ENCODE measurements at places on chromosomes 2 and 18. TPM values are rescaled to one million over a fixed set of nuclear protein-coding genes. Genes with fewer than 3 reads are reported as not detected.

GRCh38 chr2:110713513-110714362 lies 18.6 kb upstream of the ACOXL start:
- H3K4me3 ChIP-seq: no peak overlapping the region
- peaks cover 20% of the 10 kb centered on the region for H3K27me3 ChIP-seq
- peaks cover 18% of the 10 kb centered on the region for H3K4me1 ChIP-seq
- H3K36me3 ChIP-seq: no peaks in the 10 kb centered on the region
- no peak for DNase-seq

GRCh38 chr2:196479350-196479749 lies 160.2 kb upstream of the CCDC150 start:
- H3K27ac ChIP-seq: no peak overlapping the region
- no peaks in the 10 kb centered on the region for H3K36me3 ChIP-seq
- no peak overlapping the region for H3K4me3 ChIP-seq
- no peaks in the 10 kb centered on the region for H3K27me3 ChIP-seq
- DNase-seq: no peak

DNA sequence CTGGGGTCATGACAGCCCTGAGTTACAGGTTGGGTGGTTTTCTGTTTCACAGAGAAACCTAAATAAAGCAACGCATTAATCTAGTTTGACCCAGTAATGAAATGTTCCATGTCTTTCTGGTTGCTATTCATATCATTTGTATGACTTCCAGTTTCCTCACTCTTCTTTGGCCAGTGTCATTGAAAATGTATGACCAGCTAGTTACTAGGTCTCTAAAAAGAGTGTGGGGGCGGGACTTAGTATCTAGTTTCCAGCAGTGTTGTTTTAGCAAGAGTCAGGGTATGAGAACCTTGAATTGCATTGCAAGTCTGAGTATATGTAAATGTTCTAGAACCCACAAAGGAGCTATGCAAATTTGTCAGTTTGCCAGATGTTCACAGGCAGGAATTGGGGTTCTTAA lies 47.7 kb downstream of the SLC9A2 start:
- no peak overlapping the region for H3K4me3 ChIP-seq
- peaks cover 11% of the 10 kb centered on the region for H3K27me3 ChIP-seq
- DNase-seq: no peak
- H3K36me3 ChIP-seq: no peaks in the 10 kb centered on the region
- H3K27ac ChIP-seq: no peak overlapping the region
- H3K4me1 ChIP-seq: no peaks in the 10 kb centered on the region

- H3K36me3 ChIP-seq: no peaks in the 10 kb centered on the region
- DNase-seq: no peak
- no peak overlapping the region for H3K27ac ChIP-seq
- no peak overlapping the region for H3K4me3 ChIP-seq
- H3K27me3 ChIP-seq: no peaks in the 10 kb centered on the region
These were observed 12.5 kb downstream of the SDC1 start for GRCh38 chr2:20212459-20212870.

DES gene
- 15,954 TPM for total RNA-seq

Data from left ventricle myocardium inferior (tissue), 1 donor.